ENCODE measurements at places on chromosomes 7 and 10.

GRCh38 chr7:50712252-50713122 lies 70.2 kb downstream of the GRB10 start:
- no peak for DNase-seq

DNA sequence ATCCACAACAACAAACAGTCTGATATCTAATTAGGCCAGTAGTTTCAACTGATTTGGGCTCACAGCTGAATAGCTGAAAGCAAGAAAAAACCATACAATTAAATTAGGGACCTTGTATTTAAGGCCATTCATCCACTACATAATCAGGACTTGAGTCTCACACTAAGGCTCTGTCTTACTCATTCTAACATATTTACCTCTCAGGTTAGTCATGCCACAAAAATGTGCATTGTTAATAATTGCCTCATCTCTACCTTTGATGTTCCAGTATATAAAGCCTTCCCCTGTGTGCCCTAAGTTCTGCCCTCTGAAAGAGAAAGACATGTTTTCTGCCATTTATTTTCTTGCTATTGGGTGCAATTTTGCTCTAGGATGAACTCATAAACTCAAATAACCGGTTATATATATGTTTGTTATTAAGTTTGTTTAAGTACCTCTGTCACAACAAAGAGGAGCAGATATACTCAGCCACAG lies 5.3 kb upstream of the C1GALT1 start:
- no peak for DNase-seq

DNA sequence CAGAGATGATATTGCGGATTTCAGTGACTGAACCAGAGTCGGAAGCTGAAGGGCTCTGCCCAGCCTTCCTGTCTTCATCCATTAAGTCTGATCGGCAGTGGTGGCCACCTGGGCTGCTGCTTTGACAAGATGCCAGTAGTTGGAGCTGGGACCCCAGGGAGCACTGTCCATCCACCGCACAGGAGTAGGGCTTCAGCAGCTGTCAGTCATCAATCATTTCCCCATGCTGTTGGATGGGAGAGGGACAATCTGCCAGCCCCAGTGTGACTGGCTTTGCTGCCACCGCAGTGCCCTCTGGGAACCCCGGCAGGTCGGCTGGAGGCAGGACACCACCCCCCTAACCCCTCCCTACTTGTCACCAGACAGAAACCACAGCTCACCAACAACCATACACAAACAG lies 23.0 kb upstream of the GPR146 start:
- no peak for DNase-seq

- DNase-seq, result no peak
Measured at GRCh38 chr7:25289518-25289917, 61.2 kb upstream of the NPVF start.

GRCh38 chr7:121083138-121083789 lies 94.8 kb downstream of the CPED1 start:
- no peak for DNase-seq

DNA sequence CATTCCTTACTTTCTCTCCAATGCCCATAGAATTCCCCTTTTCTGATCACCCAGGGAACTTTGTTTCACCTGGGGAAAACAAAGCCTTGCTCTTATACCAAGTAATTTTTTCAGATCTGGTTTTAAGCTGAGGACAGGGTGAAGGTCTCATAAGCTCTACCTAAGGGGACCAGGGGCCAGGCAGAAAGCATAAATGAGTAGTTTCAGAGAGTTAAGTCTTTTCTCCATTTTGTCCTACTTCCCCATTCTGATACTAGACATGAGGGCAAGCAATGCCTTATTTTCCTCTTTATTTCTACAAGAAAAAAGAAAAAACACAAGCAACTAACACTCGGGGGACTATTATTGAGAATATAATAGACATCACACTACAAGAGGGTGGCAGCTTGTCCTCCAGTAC lies 2.9 kb downstream of the AKR1D1 start:
- DNase-seq, result no peak

DNA sequence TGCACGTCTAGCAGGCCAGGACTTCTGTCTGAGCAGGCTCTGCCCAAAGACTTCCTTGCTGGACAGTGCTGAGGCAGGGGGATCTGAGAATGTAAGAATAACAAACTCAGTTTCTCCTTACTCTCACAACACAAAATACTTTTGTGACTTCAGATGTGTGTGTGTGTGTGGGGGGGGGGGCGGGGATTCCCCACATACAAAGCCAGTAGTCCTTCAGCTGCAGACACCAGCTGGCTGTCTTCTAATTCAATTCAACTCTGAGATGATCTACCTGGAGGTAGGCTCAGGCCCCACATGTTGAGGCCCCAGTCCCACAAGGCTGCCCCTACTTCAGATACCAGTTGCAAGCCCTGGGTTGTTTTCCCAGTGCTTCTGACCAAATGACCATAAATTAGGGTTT lies 4.7 kb upstream of the CXCL12 start:
- DNase-seq, result no peak

DNA sequence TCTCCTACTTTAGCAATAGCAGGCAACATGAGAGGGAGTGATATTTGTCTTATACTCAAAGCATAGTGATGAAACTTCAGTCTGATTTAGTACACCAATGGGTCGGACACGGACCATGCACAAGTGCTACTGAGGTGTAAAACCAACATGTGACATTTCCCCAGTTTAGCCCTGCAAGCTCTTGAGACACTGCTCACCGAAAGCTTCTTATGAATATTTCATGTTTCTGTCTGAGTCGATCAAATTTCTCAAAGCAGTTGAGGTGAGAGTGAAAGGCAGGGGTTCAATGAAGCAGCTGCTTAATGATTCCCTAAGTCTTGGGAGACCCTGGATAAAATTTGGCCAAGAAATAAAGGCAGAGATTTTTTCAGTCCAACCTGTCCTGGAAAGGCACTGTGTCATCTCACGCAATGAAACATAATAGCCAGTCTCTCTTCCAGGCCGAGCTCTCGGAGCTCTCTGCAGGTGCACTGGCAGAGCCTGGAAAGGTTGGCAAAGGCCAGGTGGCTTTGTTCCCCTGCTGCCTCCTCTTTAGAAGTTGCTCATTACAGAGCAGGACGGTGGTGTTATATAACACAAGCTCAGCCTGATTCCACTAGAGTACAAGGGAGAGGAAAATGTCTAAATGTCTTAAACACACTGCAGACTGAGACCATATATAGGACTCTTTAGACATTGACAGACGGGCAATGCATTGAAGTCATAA lies 33.9 kb upstream of the XPNPEP1 start:
- DNase-seq, result no peak

GRCh38 chr10:112229901-112230300 lies 46.3 kb upstream of the GPAM start:
- DNase-seq, result no peak

DNA sequence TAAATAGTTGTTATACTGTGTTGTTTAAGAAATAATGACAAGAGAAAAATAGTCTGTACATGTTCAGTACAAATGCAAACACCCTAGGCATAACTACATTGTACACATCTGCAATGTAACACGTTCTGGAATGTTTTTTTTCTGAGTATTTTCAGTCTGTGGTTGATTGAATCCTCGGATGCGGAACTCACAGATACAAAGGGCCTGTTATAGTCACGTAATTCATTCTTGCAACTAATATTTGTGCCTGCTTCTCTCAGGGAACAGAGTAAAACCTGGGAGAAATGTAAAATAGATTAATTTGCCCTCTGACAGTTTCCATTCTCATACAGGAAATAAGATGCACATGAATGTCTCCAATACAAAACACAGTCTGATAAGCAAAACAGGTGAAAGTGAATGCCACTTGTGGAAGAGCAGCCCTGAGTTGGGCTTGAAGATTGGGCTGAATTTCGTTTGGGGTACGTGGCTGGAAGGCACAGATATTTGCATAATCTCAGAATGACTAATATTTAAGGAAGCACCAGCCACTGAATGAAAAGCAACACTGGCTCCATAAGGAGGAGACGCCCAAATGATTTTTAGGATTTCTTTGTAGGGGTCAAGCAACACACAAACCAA lies 19.1 kb downstream of the DENND2A start:
- no peak for DNase-seq

- no peak for DNase-seq
Measured at GRCh38 chr10:78362406-78363022, 328.9 kb downstream of the RPS24 start.

DNA sequence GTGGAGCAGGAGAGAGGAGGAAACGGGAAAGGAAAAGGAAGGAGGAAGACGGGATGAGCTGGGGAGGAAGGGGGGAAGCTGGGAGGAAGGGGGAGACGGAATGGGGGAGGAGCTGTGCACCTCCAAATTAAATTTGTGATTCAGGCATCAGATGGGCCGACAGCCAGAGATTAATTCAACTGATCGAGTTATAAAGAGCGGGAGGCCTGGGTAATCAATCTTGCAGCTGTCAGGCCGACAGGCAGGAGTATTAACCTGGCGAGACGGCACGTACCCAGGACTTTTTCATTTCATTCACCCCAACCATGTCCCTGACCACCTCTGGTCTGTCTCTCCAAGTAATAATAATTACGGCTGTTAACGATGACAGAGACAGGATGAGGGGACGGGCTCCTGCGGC lies 26.2 kb downstream of the KAZALD1 start:
- DNase-seq, result no peak

DNA sequence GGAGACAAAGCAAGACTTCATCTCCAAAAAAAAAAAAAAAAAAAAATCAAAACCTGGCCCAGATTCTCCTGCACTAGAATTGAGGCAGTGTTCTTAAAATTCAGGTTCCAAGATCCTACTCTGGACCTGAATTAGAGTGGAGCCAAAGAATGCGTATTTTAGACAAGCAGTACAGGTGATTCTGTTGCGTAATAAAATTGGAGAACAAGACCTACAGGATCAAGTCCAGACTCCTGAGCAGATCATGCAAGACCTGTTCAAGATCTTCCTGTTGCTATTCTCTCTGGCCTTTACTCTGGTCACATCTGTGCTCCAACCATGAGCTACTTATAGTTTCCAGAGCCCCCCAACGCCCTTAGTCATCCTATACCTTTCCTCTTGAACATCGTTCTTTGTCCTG lies 51.5 kb upstream of the RSBN1L start:
- no peak for DNase-seq

DNA sequence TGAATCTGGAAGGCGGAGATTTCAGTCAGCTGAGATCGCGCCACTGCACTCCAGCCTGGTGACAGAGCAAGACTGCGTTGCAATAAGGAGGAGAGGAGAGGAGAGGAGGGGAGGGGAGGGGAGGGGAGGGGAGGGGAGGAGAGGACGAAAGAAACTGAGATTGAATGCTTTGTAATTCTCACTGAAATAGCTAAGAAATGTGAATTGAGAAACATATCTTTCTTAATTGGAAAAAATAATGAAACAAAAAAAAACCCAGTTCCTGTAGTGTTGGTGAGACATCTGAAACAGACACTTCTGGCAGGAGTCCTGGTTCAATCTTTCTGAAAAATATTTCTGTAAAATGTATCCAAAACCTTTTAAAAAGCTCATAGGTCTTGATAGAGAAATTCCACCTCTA lies 26.5 kb downstream of the PPA1 start:
- DNase-seq, result no peak

- DNase-seq, result no peak
Measured at GRCh38 chr10:123143162-123143824, 4.6 kb upstream of the HMX2 start.

DNA sequence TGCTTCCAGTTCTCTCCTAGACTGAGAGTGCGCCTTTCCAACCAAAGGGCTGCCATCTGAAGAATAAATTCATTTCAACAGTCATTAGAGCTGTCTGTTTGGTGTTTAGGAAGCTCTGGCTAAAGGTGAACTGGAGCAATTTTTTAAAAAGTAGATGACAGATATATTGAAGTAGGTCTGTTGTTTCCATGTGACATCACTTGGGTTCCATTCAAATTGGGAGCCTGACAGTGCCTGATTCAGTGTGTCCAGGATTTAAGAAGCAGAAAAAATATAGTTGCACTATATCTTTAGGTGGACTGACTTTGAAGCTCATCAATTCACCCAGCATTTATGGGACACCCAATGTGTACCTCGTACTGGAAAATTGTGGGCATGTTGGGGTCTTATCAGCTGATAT lies 367.7 kb downstream of the BBS9 start:
- no peak for DNase-seq

DNA sequence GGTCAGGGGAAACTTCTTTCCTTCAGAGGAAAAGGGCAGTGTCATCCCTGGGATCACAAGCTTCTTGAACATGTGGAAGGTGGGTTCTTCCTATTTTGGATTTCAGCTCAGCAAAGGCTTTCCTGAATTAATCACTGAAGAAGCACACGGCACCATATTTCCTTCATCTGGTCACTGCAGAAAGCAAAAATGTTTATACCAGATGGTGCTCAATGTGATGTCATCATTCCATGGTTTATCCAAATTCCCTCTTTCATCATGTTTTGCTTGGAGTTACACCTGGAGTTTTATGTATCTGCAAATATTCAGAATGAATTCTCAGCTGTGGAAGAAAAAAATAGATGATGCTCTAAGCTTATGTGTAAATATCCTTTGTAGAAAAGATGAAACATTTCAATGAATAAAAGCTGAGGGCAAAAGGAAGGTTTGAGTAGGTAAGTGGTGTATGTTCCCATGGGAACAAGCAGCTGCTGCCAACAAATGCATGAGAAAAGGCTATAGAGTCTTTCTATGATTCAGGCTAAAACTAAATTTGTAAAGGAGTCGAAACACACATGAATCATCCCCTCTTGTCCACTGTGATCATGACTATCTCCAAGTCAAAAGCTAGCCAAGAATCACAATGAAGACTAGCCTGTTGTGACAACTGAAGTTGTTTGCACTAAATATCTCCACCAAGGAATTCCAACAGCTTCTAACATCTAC lies 26.9 kb upstream of the BPGM start:
- DNase-seq, result no peak

DNA sequence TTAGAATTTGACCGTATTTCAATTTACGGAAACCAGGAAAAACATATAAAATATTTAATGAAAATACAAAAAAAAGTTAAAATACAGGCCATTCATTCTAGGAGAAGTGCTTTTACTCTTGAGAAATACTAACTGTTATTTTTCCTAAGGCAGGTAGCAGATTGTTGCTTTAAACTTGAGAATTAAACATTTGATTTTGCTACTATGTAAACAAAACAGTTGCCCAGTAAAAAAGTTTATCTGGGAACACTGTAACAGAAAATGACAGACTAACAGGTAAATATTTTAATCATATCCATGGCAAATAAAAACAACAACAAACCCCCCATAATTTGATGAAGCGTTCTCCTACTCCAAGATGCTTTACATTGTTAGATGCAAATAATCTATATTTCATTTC lies 350.5 kb downstream of the CRPPA start:
- DNase-seq, result no peak

DNA sequence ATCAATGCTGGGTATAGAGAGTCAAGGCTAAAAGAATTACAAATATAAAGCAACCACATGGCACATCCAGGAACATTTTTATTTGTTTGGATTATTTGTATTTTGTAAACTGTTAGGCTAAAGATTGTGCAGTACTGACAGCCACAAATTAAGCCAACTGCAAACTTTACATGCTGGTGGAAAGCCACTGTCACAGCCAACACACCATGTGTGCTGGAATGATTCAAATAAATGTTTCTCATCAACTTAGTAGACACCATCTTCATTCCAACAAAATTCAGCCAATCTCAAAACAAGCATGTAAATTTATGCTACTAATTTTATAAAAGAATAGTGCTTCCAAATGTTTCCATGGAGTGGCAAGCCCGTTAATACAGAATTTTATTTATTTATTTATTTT lies 211.8 kb downstream of the ELMO1 start:
- DNase-seq, result no peak

GRCh38 chr7:15554744-15555143 lies 7.1 kb downstream of the AGMO start:
- DNase-seq, result no peak
